Thyroid gland (tissue), 4 donors: ENCODE measurements at places on chromosomes 5 and 9.
A peak's percentile ranks its signal among the peaks of the same experiment; 100 is the strongest.

DNA sequence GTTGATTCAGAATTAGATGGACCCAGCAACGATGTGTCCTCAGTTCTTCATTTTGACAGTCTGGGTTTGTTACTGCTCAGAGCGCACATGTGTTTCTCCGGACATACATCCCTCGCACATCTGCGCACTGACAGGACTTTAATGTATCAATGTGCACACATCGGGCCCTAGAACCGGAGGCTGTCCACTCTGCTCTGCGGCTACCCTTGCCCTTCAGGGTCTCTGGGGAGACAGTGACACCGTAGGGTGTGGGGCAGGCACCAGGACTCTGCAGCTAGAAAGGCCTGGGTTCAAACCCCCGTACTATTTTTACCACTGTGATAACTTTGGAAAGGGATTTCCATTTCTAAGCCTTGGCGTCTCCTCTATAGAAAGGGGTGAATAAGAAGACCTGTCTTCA lies 23.5 kb upstream of the LPCAT1 start:
- DNase-seq, result no peak

GRCh38 chr9:33165263-33166151 lies 1.6 kb downstream of the B4GALT1 start:
- peak; percentile 49 for DNase-seq

- DNase-seq, result no peak
These were observed 15.8 kb downstream of the F2RL2 start for GRCh38 chr5:76607353-76607871.

DNA sequence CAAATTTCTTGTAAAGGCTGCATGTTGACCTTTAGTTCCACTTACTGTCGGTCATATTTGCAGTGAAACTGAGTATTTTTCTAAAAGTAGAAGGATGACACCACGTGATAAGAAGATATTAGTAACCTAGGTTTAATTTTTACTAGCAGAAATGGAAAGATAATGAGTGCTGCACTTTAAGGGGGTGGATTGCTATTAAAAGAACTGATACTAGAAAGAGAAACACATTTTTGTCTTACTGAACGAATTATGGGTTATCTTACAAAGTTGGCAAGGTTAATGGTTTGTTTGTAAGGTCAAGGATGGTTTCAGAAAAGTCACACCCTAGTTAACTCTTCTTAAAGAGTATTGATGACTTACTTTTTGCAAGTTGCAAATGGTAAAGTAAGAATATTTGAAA lies 2.4 kb downstream of the MACIR start:
- no peak for DNase-seq

DNA sequence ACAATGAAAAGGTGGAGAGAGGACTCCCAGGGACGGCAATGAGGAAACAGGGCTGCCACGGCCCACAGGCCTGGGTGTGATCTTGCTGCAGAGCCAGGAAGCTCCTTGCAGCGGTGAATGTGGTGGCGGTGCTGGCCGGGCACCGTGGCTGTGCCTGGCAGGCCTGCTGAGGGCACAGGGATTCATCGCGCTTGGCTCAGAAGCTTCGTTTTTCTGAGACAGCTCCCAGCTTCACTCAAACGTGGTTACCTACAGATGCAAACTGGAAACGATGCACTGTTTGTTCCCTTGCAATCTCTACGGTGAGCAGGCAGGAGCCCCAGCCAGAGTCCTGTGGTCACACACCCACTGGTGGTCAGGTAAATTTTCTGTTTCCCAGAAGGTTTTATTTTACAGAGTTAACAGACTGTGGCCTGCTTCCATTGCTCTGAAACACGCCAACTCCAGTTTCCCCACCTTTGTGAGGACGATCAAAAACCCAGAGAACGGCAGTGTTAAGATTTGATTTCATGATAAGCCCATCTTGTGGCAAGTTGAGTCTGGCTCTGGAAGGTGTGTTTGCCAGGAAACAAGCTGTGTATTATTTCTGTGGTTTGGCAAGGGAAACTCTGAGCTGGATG lies 183.9 kb downstream of the AUH start:
- no peak for DNase-seq

DNA sequence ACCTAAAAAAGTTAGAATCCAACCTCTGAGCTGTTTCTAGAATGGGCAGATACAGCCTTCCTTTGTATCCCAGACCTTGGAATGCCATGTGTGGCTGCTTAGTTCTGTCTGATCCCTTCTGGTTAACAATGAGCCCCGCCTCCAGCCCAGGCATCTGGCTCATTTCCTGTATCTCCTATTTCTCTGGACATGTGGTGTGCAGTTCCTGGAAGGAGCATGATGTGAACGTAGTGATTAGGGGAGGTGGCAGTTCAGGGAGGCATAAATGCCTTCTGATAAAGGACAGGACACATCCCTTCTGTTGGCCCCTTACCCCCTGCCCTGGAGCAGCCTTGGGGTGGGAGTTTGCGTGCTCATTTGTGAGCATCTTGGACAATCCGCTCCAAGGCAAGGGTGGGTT lies 243.0 kb downstream of the ZSWIM6 start:
- no peak for DNase-seq

- DNase-seq, result no peak
These were observed 303.1 kb downstream of the DMRT2 start for GRCh38 chr9:1353291-1353690.

DNA sequence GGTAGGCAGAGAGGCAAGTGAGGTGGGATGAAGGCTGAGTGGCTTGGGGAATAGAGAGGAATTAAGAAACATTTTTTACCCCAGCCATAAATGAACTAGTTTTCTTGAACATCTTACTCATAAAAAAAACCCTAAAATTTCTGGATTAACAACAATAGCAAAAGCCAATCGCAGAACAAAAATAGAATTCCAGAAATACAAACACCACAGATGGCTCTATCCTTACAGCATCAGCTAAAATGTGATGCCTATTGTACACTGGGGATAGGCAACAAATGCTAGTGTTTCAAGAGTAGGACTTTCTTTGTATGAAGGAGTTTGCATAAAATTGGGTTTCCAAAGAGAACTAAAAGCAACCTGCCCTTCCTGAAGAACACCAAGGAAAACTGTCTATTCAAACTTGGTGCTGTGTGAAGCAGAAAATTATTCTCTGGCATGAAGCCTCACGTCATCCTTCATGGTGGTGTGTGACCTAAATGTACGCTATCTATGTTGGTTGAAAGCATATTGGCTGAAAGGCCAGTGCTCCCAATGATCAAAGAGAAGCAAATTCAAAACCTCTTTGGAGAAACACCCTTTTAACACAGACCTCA lies 82.9 kb downstream of the JAKMIP2 start:
- no peak for DNase-seq

GRCh38 chr5:169300468-169301385 lies at the start of gene SLIT3:
TSS of gene SLIT3 (minus strand) at chr5:169301139. CDS start at chr5:169300709, 430 bp downstream.
- DNase-seq, result peak; percentile 87

GRCh38 chr5:153755913-153756500 lies 265.5 kb downstream of the GRIA1 start:
- no peak for DNase-seq

DNA sequence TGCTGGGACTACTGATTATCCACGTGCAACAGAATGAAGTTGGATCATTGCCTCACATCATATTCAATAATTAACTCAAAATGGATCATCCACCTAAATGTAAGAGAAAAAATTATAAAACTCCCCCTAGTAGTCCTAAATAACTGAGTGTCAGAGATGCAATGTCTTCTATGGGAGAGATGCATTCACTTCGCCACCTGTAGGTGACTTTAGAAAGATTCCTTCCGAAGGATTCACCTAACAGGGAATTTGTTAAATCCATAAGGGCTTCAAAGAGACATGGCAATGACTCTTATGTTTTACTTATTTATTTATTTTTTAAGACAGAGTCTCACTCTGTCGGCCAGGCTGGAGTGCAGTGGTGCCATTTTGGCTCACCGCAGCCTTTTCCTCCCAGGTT lies 526.0 kb downstream of the MTRR start:
- DNase-seq, result no peak

GRCh38 chr5:133589286-133589685 lies 23.1 kb downstream of the FSTL4 start:
- DNase-seq, result no peak

DNA sequence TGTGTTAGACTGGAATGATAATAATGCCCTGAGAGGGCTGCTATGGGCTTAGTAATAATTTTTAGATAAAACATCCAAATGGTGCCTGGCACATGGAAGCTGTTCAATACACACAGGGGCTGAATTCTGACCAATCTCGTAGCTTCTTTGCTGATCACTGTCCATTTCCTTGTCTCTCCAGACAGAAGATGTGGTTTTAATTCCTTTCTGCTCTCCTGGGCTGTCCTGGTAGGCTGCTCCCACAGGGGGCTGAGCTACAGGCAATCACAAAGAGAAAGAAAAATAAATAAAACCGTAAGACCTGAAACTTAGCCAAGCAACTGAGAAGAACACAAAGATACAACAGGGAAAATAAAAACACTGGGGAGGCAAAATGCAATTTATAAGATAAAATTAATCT lies 136.5 kb downstream of the CDK5RAP2 start:
- peak; percentile 8 for DNase-seq

- no peak for DNase-seq
These were observed 140.5 kb downstream of the NPR3 start for GRCh38 chr5:32851559-32852173.

- DNase-seq, result no peak
These were observed 18.5 kb downstream of the ATOX1 start for GRCh38 chr5:151739939-151740335.

DNA sequence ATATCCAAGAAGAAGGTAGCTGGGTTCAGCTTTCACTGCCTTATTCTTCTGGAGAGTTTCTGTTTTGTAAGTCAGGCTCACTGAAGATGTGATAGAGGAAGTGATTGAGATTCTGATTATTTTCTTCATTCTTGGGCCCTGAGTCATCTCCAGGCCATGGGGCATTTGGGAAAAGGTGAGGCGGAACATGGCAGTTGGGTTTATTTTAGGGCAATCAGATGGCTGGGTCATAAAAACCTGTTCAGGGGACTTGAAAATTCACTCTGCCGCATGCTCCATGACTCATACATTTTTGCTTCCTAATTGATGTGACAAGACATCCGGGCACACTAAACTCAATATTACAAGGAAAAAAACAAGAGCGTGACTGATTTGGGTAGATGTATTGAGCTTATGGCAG lies 265.7 kb upstream of the KLF4 start:
- peak; percentile 12 for DNase-seq

DNA sequence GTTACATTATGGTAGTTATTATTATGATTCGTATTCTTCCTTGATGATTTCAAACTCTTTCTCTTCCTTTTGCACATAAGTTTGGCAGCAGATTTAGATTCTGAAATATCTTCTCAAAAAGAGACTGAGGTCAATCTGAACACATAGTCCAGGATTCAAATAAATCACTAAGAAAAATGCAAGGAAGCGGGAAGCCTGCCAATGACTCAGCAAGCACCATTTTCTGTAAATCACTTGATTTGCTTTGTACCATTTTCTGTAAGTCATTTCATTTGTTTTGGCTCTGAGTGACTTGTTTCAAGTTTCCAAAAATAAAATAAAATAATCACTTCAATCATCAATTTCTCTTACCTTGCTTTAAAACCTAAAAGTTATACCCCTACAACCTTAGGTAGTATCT lies 24.6 kb upstream of the GLIS3 start:
- DNase-seq, result no peak

- no peak for DNase-seq
These were observed 213.7 kb downstream of the TLR4 start for GRCh38 chr9:117917873-117918272.

DNA sequence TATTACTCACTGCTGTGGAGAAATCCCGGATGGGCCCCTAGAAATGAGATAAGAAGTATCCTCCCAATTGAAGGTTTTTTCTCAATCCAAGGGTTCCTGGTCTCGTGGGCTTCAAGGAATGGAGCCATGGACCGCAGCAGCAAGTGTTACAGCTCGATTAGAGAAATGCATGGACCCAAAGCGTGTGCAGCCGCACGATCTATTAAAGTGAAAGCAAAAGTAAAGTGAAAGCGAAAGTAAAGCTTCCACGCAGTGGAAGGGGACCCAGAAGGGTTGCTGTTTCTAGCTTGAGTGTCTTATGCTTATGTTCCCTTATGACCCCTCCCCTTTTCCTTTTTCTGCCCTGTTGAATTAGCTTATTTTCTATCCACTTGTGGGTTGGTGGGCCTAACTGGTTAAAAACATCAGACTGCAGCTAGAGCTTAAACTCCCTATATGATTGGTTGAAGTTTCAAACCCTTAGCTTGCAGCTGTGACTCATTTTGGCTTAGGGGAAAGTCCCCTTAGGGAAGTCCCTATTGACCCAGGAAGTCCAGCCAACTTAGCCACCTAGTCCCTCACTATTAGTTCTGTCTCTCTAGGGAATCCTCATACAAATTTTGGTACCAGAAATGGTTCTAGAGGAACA lies 1111.8 kb downstream of the TAF11L14 start:
- DNase-seq, result no peak

GRCh38 chr9:21294904-21295538 lies 10.1 kb downstream of the IFNA5 start:
- no peak for DNase-seq

- no peak for DNase-seq
These were observed 18.3 kb upstream of the TERT start for GRCh38 chr5:1312993-1313833.

GRCh38 chr9:22005702-22006606 lies 3.2 kb downstream of the CDKN2B start:
- DNase-seq, result no peak

DNA sequence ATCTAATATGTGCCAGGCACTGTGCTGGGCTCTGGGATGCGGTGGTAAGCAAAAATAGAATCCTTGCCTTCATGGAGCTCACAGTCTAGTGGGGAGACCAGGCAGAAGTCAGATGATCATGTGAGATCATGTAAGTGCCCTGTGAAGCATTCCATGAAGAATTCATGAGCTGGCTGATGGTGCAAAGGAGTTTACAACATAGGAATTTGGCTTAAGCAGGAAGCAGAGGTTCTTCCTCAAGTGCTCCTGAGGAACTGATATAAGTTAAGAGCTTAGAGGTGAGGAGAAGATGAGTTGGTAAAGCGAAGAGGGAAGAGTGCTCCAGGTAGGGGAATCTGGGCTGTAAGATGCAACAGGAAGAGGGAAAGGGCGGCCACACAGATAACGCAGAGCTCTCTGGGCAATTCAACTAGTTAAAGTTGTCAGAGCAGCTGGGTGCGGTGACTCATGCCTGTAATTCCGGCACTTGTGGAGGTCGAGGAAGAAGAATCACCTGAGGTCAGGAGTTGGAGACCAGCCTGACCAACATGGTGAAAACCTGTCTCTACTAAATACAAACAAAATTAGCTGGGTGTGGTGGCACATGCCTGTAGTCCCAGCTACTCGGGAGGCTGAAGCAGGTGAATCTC lies 78.5 kb upstream of the SPATA31D4 start:
- DNase-seq, result no peak

- DNase-seq, result no peak
These were observed 9.1 kb downstream of the UNC5A start for GRCh38 chr5:176819476-176819875.

DNA sequence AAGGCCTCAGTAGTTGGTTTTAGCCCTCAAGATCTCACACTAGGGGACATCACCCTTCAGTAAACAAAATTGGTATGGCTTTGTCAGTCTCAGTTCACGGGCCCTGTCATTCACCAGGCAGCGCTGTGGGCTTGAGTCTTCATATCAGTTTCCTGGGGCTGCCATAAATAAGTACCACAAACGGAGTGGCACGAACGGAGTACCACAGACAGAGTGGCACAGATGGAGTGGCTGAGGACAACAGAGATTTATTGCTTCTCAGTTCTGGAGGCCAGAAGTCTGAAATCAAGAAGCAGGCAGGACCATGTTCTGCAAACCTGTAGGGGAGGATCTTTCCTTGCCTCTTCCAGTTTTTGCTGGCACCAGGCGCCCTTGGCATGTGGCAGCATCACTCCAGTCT lies 37.5 kb downstream of the DYNC2I2 start:
- no peak for DNase-seq
